ENCODE measurements at places on chromosomes 3 and 15. TPM values are rescaled to one million over a fixed set of nuclear protein-coding genes. Genes with fewer than 3 reads are reported as not detected.

CKMT1A gene
- total RNA-seq, result 87.0 TPM

NGLY1 gene
- total RNA-seq, result 37.2 TPM

NMNAT3 gene
- 11.9 TPM for total RNA-seq

KCNMB2 gene
- not detected for total RNA-seq

PDHB gene
- total RNA-seq, result 65.0 TPM

MST1R gene
- total RNA-seq, result 124 TPM
